DMS79 treated with DMSO at 0.1 percent for 48 hours (cell line): ENCODE measurements at places on chromosomes 5 and 9.

- peak; percentile 10 for DNase-seq
Measured at GRCh38 chr5:108749128-108749861, 1.6 kb downstream of the FER start.

- DNase-seq: no peak
Measured at GRCh38 chr9:19397845-19398244, 11.0 kb upstream of the ACER2 start.

DNA sequence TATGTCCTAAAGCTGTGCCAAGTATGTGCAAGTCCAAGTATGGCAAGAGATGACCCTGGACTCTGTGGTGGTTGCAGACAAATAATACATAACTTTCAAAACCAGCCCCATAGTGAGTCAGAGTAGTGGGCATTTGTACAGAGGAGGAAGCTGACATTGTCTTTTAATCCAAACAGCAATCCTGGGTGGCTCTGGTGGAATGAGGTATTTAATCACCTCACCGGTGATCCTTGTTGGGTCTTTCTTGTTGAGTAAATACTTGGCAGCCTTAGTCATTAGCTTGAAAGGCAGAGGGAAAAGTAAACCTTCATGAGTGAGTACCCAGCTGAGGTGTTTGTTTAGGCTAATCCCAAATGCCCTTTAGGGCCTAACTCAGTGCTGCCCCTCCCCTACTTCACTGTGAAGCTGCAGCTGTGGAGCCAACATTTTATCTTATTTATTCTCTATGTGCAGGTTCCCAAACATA is 148.7 kb upstream of the SLC12A2 start:
- DNase-seq: peak; percentile 70

- no peak for DNase-seq
Measured at GRCh38 chr5:8568858-8569257, 699.9 kb downstream of the MTRR start.

DNA sequence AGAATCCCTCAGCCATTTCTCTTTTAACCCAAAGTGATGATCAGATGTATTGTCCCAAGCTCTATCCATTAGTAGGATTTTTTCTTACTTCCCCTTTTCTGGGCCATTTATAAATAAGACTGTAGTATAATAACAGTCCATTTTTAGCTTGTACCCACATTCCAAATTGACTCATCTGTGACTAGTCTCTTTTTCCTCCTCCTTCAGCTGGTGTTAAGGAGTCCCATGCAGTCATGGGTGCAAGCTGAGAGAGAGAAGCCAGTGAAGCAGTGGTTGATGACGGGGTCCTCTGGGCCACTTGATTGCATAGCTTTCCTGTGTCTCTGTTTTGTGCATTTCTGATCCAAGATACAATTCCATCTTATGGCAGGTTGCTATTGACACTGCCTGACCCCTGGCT is 476.0 kb upstream of the CD180 start:
- DNase-seq: no peak

DNA sequence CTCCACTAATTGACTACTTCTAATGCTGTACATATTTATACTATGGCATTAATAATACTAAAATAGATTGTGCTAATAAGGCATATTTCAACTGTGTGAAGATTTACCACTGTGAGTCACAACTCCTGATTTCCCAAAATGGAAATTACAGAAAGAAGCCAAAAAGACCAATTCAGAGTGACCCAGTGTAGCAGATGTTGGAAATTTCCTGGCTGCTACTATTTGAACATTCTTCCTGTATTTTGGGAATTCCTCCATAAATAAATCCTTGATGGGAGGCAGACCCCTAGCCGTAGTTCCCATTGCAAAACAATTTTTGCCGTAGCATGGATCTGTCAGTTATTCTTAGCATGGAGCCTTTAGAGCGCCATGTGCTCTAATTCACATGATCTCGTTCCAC is 11.4 kb upstream of the PRUNE2 start:
- no peak for DNase-seq
